Hematopoietic multipotent progenitor cell treated with erythropoietin and hydrocortisone succinate and interleukin-3 and kit ligand, for 17 days (in vitro differentiated cells): ENCODE measurements at places on chromosomes 6 and 20.

DNA sequence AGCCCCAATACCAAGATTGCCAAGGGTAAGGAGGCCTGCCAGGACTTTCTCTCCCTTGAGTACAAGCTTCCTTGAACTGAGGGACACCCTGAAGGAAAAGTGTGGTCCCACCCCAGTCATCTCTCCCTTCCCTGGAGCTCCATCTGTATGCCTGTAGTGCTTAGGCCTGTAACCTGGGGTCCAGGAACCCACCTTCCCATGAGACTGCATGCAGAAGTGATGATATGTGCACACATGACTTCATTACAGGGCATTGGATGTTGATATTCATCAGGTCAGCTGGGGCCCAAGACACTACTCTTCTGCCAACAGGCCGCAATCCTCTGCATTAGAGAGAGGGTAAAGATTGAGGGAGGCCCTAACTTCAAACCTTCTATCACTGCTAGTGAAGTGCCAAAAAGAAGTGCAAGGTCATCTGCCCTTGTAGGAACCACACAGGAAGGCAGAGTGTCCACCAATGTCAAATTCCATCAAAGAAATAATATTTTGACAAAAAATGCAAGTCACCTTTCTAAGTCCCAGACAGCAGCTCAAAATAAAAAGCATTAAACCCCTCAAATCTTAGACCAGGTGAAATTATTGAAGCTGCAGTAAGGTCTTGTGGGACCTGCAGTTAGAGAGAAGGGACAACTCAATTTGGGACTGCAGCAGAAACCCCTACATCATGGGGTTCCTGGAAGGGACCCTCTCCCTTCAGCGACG is 5.1 kb downstream of the HLA-F start:
- no peak for DNase-seq

- DNase-seq, result no peak
Observed at GRCh38 chr20:44541992-44542391, 20.1 kb upstream of the SERINC3 start.

DNA sequence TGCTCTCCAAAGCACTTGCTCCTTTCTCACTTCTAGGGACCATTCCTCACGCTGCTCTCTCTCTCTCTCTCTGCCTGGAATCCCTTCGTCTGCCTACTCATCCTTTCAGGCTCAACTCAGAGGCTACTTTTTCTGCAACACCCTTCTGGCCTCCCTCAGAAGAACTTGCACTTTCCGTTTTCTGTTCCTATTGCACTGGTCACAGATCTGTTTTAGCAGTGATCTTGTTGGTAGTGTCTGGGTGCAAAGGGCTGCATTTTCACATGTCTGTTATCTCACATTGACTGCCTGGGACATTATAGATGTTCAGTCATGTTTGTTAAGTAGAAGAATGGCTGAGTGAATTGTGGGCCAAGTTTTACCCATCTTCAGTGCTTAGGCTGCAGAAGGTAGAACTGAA is 63.5 kb downstream of the RIN2 start:
- DNase-seq, result no peak

- DNase-seq, result no peak
Observed at GRCh38 chr6:44271406-44271723, 1.1 kb downstream of the TMEM151B start.

DNA sequence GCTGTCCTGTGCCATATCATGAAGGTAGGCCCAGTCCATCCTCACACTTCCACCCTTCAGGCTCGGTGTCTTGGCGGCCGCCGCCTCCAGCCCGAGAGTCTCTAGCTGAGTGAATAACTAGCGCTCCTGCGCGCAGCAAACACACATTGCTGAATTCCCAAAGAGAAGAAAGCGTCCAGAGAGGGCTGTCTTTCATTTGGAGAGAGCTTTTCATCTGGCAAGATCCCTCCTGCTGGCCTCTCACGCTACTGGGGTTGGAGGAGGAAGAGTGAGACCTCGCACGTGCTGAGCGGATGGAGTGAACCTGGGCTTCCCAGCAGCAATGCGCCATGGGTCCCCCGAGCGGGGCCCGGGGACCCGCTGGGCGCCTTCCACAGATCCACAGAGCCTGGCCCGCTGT is 73.2 kb downstream of the NCR2 start:
- no peak for DNase-seq
